ENCODE measurements at places on chromosomes 2 and 18. TPM values are rescaled to one million over a fixed set of nuclear protein-coding genes. Genes with fewer than 3 reads are reported as not detected.

Gene IFIH1
- 25.8 TPM for total RNA-seq

Gene REEP1
- total RNA-seq, result 0.48 TPM

Gene KCNJ3
- total RNA-seq, result not detected

- no peak for DNase-seq
These were observed 196.3 kb downstream of the CCDC74A start for GRCh38 chr2:131724019-131724418.

GRCh38 chr2:100274076-100274475 is 48.2 kb downstream of the LONRF2 start:
- no peak for DNase-seq

DNA sequence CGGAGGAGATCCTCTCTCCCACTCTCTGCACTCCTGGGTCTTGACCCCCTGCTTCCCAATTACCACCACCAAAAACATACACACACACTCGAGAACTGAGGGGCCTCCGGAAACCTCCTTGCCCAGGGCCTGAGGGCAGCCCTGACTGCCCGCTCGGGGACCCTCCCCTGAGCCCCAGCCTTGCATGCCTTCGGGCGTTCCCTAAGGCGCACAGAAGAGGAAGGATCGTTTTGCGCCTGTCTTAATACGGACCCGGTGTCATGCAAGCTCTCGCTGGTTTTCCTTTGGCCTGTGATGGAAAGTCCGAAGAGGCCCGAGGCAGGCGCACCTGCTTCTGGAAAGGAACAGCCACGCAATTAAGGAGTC is 19.8 kb downstream of the POU3F3 start:
- no peak for DNase-seq

DNA sequence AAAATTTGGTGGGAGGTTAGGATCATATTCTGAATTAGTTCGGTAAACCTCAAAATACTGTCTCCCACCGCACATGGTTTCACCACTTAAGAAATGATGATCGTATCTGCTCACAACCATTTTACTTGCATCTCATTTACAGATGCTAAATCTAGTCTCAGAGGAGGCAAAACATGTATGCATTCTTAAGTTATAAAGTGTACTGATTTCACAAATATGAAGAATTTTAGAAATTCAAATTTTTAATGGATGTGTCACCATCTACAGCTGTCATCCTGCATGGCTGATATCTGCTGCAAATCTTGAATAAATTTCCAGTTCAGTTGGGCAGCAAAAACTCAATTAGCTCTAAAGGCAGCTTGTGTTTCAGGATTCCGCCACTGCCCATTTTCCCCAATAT is 243.3 kb upstream of the KCNJ3 start:
- no peak for DNase-seq

DNA sequence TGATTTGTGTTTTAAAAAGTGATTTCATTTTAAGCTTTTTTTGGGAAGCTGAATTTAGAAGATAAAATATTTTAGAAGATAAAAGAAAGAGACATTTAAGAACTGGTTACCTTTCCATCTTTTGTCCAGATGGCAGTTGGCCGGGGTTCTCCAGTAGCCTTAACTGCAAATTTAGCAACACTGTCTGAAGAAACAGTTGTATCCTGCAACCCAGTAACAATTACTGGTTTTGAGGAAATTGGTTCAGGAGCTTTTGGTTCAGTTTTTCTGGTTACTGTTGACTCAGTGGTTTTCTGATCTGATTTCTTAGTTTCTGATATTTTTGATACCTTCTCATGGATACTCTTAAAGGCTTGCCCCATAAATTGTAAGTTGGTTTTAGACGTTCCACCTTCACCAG is 49.9 kb downstream of the PLEKHA3 start:
- no peak for DNase-seq

DNA sequence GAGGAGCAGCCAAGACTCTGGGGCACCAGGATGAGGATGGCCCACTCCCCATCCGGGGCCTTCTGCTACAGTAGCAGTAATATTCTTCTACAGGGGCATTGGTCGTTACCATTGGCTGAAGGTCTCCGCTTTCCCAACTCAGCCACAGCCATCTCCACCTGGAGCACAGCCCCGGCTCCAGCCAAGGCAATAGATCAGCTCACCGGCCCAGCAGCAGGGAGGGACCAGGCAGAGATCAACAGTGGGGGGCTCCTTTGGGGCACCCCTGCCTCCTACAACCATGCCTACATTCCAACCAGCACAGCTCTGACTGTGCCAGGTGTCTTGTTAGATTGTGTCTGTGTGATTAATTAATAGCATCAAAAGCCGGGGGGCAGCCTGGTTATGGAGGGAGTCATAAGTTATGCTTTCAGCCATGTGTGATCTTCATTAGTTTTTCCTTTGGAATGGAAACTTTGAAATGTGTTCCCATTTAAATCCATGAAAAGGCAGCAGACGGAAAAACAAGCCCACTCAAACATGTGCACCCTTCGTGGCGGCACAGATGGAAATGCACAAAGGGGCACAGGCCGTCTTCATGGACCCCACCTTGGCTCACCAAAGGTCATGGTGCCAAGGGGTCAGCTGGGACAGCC is 68.6 kb upstream of the BZW1 start:
- no peak for DNase-seq
